ENCODE measurements at places on chromosomes 1 and 21.

DNA sequence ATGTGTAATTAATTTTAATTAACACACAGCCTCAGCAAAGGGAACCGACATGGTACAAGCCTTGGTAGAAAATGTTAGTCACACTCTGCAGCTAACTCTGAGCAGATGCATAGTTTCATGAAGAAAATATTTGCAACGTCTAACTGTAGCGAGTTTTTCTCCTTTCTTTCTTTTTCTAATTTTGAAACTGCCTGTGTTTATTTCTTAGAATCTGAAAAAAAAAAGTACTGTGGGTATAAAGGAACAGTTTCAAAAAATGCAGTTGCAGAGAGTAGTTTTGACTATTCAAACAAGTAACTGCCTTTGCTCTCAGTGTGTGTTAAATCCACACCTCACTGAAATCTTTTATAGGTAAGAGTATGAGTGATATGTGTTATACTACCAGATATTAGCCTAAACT, 149.9 kb upstream of the C1orf105 start:
- no peak for DNase-seq

DNA sequence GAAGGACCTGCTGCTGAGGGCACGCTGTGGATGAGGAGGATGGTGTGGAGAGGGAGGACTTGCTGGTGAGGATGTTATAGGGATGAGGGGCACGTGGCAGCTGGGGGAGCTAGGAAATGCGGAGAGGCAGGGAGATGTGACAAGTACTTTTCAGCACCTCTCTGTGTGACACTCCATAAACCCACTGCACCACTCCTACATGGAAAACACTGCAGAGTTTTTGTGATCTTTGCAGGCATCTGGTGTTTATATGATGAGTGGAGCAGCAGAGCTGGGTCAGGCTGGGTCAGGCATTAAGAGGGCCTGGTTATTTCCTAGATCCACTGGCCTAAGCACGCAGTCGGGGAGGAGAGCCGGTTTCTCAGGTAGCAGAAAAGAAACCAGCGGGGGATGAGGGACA, 167.3 kb upstream of the COA6 start:
- DNase-seq: no peak

- no peak for DNase-seq
These were observed 10.3 kb downstream of the POFUT2 start for GRCh38 chr21:45277101-45278045.

DNA sequence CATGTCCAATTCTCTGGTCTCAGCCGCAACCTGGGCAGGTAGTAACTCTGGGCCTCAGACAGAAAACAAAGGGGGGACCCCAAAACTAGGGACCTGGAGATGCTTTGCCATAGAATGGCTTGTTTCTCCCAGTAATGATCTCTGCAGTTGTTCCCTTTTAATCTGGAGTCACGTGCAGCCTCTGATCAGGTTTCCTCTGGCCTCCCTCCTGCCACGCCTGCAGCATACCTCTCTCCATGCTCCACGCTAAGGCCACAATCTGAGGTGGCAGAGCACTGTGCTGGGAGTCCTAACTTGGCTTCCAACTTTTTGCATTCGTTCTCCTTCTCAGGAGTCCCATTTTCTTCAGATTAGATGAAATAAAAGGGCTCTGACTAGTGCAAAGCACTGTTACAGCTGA, 1.9 kb downstream of the PABPC4 start:
- DNase-seq: no peak

DNA sequence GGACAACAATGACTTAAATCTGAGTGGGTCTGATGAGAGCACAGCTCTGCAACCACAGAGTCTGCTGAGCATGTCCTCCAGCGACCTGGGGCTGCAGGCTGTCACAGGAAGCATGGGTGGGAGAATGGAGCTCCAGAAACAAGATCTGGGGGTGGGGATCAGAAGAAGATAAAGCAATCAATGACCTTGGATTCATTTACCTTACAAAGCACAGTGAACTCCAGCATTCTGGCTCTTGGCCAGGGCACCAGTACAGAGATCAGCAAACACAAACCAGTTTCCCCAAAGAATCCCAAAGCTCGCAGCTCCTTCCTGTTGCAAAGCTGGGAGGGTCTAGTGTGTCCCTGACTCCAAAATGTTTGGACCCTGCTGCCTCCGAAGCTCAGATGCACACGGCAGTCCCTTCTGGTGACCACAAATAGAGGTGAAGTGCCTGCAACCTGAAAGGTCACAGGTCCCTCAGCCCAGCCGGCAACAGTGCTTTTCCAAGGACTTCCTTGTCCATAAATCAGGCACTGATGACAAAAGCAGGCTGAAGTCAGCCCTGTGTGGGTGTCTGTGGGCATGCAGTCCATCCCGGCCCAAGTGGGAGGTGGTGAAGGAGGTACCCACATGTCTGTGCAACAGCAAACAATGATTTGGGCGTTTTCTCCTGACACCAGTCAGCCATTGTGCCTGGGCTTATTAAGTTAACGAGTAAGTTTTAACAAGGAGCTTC, 76.1 kb downstream of the SH3BGR start:
- DNase-seq: no peak

DNA sequence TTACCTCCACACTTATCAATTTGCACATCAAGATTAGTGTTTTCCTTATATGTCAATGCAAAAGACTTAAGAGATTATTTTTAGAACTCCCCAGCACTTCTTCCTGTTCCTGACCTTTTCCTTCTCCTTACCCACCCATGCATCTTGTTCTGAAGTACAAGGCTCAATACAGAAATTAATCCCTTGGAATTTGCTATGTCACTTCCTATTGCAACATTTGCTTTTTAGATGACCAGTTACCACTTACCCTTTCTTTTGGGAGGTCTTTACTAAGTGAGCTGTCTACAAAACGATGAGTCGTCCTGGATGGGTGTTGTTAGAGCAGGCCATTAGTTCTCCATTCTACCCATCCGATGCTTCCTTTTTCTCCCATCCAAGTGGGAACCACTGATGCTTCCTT, 221.2 kb downstream of the FMN2 start:
- no peak for DNase-seq

DNA sequence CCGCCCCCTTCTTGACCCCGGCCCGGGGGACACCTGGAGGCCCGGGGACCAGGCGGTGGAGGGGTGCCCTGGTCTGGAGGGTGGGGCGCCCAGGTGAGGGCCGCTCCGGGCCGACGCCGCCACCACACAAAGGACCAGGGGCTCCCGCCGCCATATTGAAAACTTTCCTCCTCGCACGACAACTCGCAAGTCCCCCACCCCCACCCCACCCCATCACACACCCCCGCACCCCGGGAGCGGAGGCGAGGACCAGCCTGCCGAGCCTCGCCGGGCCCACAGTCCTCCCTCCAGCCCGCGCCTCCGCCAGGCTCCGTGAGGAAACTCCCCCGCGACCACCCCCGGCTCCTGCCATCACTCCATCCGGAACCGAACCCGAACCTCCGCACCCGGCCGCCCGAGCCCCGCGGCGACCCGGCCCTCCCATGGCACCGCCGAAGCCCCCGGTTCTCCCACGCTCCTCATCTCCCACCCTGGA, 733 bp downstream of the KDM5B start:
- no peak for DNase-seq

DNA sequence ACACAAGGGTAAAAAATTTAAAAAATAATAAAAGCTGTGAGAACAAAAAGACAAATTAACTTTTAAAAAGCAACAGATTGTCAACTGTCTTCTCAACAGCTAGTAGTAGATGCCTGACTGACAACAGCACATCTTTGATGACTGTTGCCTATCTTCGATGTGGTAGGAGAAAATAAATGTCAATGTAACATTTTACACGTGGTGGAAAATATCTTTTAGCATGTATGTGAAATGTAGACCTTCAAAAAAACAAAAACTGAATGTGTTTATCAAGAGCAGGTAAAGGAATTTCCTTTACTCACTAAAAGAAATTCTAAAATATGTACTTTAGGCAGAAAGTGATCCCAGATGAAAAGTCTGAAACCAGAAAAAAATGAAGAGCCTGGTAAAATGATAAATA, 42.9 kb downstream of the CD53 start:
- DNase-seq: no peak

GRCh38 chr1:150753416-150753815, 12.2 kb downstream of the CTSS start:
- DNase-seq: no peak

GRCh38 chr1:222009105-222009730, 267.3 kb upstream of the DUSP10 start:
- no peak for DNase-seq

- no peak for DNase-seq
These were observed 31.1 kb downstream of the HUNK start for GRCh38 chr21:31903896-31904295.

DNA sequence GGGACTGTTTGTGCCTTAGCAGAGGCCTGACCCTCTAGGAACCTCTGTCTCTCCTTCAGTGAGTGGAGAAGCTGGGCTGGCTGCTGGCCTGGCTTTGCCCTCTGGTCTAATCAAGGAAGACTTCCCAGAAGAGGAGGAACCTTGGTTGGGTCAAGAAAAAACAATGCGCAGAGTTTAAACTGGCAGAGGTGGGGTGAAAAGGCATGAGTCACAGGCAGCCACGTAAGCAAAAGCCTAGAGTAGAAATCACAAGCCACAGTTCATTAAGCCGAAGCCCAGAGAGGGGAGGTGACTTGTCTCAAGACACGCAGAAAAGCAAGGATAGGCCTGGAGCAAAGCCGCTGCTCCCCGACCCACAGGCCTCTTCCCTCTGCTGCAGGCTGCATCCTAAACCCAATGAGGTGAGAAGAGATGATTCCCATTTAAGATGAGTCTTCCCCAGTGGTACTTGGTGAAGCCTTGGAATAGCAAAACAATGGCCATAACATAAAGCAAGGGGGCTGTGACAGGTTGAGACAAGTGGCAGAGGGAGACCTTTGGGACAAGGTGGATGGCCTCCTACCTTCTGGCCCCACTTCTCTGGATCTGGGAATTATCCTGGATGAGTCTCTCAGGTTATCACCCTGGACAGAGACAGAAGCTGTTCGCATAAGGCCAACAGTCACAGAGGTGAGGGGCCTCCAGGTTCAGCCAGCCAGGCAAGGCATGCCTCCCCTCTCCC, 7.7 kb downstream of the PDZK1IP1 start:
- DNase-seq: no peak

GRCh38 chr1:98157524-98158313, 236.9 kb upstream of the DPYD start:
- no peak for DNase-seq

- no peak for DNase-seq
These were observed 110.7 kb downstream of the ETS2 start for GRCh38 chr21:38916214-38916964.

GRCh38 chr1:232875536-232875935, 70.3 kb downstream of the MAP10 start:
- DNase-seq: no peak

GRCh38 chr1:158675563-158676323, 10.8 kb downstream of the SPTA1 start:
- no peak for DNase-seq

DNA sequence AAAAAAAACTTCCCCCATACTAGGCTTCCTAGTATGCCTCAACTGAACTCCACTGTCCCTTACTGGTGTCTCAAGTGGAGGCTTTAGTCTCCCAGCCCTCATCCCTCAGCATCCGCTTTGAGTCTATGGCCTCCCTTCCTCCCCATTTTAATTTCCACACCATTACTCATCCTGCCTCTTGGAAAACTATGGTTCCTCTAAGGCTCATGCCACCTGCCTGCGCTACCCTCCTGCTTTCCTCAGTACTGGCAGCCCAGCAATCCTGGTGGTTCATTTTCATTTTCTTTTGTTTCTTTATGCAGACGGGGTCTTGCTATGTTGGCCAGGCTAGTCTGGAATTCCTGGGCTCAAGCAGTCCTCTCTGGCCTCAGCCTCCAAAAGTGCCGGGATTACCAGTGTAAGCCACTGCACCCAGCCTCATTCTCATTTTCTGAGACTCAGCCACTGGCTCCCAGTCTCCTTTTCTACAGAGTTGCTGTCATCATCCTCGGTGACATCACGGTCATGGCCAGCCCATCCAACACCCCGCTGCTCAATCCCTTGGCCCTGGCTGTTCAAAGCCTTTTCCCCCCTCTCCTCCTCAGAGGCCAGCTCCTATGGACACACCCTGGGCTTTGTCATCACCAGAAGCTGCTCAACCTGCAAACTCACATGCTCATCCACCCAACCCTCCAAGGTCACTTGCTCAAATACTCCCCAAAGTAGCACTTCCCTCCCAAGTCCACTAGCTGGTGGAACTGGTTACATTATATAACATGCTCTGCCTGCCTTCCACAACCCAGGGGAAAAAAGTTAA, 2.3 kb upstream of the PMVK start:
- DNase-seq: no peak

DNA sequence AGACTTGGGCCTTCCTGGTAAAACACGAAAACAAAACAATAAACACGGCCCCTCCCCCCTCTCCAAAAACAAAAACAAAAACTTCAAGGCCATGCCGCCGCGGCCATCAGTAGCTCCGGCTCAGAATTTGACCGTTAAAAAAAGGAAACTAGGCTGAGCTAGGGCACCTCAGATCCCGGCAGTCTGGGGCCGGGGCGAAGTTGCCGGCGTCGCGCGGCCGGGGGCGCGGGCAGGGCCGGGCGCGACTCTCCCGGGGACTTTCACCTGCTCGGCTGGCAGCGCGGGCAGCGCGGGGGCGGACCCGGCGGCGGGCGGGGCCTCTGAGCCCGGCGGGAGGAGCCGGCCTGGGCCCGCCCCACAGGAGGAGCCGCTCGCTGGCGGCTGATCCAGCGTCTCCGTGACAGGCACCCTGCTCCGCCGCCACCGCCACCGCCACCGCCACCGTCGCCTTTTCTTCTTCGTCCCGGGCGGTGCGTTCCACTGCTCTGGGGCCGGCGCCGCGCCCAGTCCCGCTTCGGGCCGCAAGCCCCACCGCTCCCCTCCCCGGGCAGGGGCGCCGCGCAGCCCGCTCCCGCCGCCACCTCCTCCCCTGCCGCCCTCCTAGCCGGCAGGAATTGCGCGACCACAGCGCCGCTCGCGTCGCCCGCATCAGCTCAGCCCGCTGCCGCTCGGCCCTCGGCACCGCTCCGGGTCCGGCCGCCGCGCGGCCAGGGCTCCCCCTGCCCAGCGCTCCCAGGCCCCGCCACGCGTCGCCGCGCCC, at the start of gene NOS1AP:
Gene NOS1AP (plus strand): TSS at position 358 of the 760 bp plus-strand sequence. CDS start 487 bp downstream, outside the sequence.
- no peak for DNase-seq

DNA sequence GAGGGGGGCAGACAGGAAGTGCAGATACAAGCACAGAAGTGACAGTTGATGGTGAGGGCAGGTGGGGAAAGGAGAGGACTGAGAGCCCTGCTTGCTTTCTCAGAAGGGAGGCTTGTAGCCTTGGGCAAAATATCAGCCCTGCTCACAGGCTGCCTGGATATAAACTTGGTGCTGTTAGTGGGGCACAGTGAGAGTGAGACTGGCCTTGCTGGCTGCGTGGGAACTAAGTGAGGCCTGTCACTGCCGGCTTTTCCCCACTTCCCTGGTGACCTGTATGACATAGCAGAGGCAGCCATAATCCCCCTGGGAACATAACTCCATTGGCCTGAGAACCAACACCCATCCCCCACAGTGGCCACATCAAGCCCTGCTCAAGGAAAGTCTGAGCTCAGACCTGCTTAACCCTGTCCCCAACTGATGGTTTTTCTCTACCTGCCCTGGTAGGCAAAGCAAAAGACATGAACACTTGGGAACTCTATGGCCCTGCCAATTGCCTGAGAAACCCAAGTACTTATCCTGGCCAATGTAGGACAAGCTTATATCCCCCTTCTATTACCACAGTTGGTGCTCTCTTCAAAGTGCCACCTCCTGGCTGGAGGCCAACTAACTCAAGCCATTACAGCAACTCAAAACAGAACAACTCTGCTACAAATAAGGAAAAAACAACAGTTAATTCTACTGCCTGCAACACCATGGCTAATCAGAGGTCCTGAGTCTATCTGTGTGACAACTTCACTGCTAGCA, 472.7 kb downstream of the PLPP3 start:
- no peak for DNase-seq

Measured in cortex of kidney (tissue), 1 donor.